ENCODE measurements at places on chromosomes 5 and 9.

- ATAC-seq, result no peak
Observed at GRCh38 chr5:179142434-179143198, 82.4 kb downstream of the ZNF354C start.

GRCh38 chr5:37721447-37721871, 118.4 kb downstream of the GDNF start:
- ATAC-seq, result no peak

DNA sequence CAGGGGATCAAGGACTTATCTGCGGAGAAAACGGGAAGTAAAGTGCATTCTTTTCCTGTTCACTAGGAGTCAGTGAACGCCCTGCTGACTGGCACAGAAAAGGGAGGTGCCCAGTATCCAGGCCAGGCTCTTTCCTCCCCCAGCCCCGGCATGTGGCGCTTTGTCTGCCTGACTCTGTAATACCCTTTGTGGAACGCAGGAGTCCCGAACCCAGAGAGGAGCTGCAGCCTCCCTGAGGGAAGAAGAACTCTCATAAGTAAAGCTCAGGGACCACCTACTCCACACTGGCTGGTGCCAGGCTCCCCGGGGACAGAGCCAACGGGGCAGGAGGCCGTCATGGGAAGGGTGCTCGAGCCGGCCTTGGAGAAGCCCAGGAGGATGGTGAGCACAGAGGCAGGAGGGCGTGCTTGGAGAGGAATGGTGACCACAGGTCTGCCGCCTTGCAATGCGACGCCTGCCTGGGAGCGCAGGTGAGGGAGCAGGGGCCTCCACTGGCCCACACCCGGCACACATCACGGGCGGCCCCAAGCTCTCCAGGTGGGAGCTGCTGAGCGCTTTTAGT, 31.5 kb downstream of the VAV2 start:
- ATAC-seq, result no peak

GRCh38 chr9:106818034-106818433, 44.9 kb upstream of the ZNF462 start:
- no peak for ATAC-seq

DNA sequence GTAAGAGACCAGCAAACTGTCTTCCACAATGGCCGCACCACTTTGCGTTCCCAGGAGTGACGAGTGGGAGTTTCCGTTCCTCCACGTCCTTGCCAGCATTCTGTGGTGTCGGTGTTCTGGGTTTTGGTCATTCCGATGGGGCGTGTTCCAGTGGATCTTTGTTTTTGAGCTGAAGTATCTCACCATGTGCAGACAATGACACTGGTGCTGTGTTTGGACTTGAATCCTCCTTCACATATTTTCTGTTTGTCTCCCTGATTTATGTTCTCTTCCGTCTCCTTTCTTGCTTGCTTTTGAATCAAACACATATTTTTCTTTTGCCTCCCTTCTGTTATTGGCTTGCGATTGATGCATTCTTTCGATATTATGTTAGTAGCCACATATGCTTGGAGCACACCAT, 60.8 kb upstream of the IRX4 start:
- ATAC-seq, result no peak

GRCh38 chr9:89676281-89676680, 71.5 kb downstream of the GADD45G start:
- ATAC-seq, result no peak

- ATAC-seq, result peak; percentile 70
Observed at GRCh38 chr5:17157916-17158529, 59.4 kb upstream of the BASP1 start.

DNA sequence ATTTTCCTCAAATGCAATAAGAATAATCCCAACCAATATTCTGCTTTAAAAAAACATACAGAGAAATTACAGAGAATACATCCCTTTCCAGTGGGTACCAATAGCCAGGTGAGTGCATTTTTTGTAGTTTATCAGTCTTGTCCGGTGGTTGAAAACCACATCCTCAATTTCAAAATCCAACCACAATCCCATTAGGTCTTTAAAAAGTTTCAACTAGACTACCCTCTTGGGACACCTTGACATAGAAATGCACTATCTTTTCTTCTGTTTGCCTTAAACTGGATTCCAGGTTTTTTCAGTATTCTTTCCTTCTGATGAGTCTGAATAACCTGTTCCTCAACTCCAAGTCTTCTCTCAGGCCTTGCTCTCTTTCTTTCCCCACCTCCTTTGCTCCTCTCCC, 223.3 kb downstream of the NR2F1-AS1 start:
- ATAC-seq, result no peak

DNA sequence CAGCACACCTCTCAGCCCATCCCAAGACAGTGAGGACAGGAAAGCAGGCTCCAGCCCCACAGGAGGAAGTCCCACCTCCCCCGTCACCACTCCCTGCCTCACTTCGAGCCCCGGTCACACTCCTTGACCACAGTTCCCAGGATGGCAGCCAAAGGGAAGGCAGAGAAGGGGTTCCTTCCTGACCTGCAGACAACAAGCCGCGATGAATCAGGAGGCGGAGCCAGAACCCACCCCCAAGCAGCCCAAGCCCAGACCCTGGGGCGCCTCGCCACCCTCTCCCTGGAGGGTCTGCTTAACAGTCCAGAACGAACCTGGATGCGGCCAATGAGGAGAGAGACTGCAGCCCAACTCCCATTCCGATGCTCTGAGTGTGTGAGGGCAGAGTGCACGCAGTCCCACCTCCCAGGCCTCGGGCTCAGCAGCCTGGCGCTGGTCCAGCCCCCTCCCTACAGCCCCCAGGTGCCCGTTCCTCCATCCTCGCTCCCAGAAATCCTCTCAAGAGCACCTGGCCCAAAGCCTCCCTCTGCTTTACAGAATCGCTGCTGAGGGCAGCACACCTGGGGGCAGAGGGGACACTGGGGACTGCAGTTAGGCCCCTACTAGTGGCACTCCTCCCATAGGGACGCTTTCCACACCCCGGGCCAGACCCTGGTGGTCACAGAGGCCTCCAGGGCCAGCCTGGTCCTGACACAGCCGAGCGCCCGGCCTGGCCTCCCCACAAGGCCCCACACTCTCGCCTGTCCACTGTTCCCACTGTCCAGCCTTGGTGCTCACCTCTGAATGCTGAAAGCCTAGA, 69.6 kb upstream of the LRRTM2 start:
- ATAC-seq, result no peak
